Adipose tissue (tissue), 3 donors: ENCODE measurements at places on chromosomes 3 and 15. TPM values are rescaled to one million over a fixed set of nuclear protein-coding genes. Genes with fewer than 3 reads are reported as not detected.

GADL1 gene
- not detected for polyA plus RNA-seq

FGF7 gene
- polyA plus RNA-seq, result 117 TPM

MCTP2 gene
- 4.7 TPM for polyA plus RNA-seq

NDUFB5 gene
- polyA plus RNA-seq, result 145 TPM

CEP19 gene
- polyA plus RNA-seq, result 0.58 TPM

SPTBN5 gene
- polyA plus RNA-seq, result 1.9 TPM

GATA2 gene
- 6.4 TPM for polyA plus RNA-seq

ADGRG7 gene
- not detected for polyA plus RNA-seq

IVD gene
- 43.8 TPM for polyA plus RNA-seq

ISG20 gene
- polyA plus RNA-seq, result 22.4 TPM

GHSR gene
- not detected for polyA plus RNA-seq

ZSCAN29 gene
- polyA plus RNA-seq, result 6.1 TPM

ZNF774 gene
- 0.24 TPM for polyA plus RNA-seq

CLDN18 gene
- polyA plus RNA-seq, result 32.5 TPM

TMEM158 gene
- 2.6 TPM for polyA plus RNA-seq

SENP5 gene
- 8.2 TPM for polyA plus RNA-seq

DUOXA2 gene
- 0.13 TPM for polyA plus RNA-seq

BLM gene
- 0.97 TPM for polyA plus RNA-seq
